ENCODE measurements at places on chromosomes 7 and 10.
A peak's percentile ranks its signal among the peaks of the same experiment; 100 is the strongest.

GRCh38 chr10:62083412-62084267 is 182.1 kb downstream of the ARID5B start:
- DNase-seq, result peak; percentile 43

DNA sequence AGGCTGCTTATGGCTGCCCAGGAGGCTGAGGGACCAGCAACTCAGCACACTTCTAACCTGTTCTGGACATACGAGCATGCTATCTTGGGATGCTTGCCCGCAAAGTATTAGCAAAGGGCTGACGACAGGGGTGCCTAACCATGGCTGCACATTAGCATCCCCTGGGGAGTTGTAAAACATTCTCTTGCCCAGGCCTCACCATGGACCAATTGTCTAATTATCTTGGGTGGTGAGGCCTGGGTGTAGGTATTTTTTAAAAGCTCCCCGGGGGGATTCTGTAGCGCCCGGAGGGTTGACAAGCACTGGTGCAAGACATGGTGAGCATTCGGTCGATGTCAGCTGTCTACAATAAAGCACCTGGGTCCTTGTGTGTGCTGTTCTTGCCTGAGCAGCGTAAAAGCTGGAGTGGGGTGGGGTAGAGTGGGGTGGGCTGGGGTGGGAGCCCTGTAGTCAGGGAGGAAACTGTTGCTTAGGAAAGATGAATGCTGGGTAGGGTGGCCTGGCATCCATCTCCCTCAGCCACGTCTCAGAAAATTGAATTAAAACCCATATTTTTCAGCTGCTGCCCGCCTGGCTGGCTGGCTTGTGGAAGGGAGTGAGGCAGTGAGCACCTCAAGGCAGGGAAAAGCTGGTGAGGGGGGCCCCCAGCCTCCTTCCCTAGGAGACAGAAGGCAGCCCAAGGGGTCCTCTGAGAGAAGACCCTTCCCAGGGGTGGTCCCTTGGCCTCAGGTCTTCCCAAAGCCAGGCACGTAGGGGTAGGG is 2.9 kb upstream of the ADCYAP1R1 start:
- no peak for DNase-seq

- no peak for DNase-seq
Observed at GRCh38 chr10:110897184-110897583, 21.8 kb downstream of the BBIP1 start.

DNA sequence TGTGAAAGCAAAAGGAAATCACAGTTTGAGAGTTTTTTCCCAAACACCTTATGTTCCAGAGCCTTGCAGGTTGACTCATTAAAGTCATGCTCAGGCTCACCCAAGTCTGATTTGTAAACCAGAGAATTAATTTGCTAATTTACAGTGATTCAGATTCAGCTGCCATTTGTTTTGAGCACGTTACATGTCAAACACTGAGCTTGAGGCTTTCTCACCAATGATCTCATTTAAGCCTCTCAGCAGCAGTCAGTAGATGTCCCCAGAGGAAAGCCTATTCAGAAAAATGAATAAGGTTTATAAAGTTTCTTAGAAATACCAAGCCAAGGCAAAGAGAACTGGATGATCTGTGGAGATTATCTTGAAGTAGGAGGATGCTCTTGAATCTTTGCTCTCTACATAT is 420.4 kb downstream of the HTR7 start:
- no peak for DNase-seq

DNA sequence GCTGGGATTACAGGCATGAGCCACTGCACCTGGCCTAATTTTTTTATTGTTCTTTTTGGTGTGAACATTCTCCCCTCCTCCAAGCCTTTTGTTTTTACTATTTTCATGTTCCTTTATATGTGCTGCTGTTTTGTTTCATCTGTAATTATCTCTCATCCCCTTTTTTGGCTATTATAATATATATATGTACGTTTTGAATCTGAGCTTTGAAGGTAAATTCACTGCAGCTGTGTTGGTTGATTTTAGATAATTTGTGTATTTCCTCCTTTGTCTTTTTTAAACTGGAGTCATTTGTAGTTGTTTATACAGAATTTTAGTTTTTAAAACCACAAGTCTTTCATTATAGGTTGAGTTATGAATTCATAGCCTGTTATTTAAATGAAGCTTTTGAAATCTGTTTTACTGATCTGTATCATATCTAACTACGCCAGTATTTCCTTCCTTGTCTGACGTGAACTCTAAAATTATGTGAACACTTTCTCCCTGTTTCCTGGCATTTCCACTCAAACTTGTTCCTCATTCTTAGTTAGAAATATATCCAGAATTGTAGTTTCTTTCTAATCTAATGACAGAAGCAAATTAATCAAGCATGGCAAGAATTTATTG is 54.9 kb downstream of the PTEN start:
- no peak for DNase-seq

- no peak for DNase-seq
Observed at GRCh38 chr10:114326795-114327194, 77.5 kb downstream of the AFAP1L2 start.

DNA sequence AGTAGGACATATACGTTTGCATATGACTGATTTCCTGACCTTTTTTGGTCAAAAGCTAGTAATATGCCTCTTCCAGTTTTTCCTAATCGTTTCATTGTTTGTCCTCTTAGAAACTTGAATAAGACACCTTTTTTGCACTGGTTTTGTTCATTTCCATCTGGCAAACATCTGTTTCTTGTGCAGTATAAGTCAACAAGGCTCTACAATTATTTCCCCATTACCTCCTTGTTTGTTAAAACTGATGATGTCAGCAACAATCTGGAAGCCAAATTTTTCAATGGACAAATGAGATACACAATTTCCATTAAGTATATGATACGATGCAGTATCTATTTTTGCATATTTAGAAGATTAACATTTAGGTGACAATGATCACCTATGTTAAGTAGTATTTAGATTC is 148.8 kb downstream of the NRBF2 start:
- no peak for DNase-seq

GRCh38 chr10:76248649-76249200 is 817.3 kb downstream of the LRMDA start:
- DNase-seq, result no peak

DNA sequence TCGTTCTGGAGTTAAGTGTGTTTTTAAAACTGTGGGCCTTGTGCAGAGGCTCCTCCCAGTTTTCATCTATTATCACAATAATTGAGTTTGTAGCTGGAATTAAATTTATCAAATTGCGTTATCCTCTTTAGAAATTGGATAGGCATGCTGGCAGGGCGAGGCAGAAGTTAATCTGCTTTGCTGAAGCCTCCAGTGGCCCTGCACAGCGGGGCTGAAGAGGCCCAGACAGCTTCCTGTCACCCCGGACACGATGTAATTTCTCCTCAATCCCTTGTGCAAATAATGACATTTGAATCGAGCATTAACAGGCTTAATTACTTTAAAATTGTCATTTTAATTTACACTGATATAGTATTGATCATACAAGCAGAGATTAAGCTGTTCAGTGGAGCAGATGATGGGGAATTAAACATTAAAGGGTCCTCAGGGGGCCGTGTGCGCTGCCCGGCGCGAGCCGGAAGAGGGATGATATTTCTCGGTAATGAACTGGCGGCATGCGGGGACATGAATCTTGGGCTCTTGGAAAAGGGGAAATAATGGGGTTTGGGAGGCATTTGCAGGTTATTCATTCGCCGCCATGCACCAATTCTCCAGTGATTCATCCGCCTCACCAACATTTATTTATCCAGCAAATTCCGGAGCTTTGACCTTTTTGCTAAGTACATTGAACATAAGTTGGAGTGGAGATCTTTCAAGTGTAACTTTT is 118.5 kb downstream of the NKX6-2 start:
- DNase-seq, result no peak

DNA sequence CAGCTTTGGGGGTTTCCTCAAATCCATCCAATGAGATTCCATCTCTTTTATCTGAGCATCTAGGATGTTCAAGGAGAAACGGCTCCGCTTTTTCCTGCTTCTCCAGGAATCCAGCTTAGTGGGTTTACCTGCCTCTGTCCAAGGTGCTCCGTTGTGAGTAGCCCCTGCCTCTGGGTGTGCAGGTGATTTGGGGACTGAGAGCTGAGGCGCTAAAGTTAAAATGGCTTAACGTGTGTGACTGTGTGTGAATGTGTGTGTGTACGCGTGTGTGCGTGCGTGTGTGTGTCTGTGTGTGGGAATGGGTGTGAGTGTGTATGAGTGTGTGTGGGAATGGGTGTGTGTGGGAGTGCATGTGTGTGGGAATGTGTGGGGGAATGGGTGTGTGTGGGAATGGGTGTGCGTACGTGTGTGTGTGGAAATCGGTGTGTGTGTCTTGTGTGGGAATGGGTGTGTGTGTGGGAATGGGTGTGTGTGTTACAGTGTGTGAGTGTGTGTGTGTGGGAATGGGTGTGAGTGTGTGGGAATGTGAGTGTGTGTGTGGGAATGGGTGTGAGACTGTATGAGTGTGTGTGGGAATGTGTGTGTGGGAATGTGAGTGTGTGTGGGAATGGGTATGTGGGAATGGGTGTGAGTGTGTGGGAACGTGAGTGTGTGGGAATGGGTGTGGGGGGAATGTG is 90.2 kb upstream of the INSIG1 start:
- DNase-seq, result no peak

DNA sequence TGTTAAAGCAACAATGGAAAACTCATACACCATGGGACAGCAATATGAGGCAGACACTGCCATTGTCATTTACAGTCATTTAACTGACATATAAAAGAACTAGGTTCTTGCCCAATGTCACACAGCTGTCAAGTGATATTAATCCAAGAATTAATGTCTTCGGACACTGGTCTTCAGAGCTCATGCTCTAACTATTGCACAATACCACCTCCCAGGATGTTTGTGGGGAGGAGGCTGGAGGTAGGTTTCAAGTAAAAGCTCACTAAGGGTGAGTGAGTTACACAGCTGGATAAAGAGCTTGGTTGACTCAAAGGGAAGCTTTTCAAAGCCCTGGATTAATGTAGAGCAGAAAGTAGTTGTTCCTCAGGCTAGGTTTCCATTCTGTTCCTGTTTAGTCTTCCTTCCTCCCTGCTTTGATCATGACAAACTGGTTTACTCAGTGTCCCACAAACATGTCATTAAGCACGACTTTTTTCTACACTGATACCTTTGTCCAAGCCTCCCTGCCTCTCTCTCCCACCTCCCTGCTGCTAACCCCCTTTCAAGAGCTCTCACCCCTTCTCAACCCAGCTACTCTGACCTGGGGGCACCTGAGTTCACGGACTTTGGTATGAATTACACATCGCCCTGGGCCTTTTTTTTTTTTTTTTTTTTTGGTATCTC is 987 bp upstream of the EXOC6 start:
- DNase-seq, result no peak

- no peak for DNase-seq
Observed at GRCh38 chr7:133761443-133761842, 365.7 kb upstream of the LRGUK start.

- no peak for DNase-seq
Observed at GRCh38 chr10:36765782-36766414, 359.5 kb upstream of the ANKRD30A start.

DNA sequence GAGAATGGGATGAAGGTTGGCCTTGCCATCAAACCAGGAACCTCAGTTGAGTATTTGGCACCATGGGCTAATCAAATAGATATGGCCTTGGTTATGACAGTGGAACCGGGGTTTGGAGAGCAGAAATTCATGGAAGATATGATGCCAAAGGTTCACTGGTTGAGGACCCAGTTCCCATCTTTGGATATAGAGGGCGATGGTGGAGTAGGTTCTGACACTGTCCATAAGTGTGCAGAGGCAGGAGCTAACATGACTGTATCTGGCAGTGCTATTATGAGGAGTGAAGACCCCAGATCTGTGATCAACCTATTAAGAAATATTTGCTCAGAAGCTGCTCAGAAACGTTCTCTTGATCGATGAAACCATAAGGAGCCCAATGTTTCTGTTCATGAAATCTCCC is 637 bp downstream of the RPEL1 start:
- no peak for DNase-seq

DNA sequence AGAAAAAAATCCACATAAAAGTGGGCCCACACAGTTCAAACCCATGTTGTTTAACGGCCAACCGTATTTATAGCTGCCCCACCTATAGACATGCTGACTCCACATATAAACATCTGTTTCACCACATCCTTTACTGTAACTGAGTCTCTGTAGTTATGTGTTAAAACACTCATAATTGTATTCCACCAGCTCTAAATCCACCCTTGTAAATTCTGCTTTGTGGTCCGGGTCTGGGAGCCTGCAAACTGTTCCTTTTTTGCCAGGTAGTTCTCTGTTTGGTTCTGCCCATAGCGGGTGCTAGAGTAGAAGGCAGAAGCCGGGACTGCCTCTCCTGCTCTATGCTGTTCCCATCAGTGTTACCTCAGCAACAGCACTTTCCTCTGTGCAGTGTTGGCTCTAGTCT is 20.2 kb upstream of the FHIP2A start:
- DNase-seq, result no peak

DNA sequence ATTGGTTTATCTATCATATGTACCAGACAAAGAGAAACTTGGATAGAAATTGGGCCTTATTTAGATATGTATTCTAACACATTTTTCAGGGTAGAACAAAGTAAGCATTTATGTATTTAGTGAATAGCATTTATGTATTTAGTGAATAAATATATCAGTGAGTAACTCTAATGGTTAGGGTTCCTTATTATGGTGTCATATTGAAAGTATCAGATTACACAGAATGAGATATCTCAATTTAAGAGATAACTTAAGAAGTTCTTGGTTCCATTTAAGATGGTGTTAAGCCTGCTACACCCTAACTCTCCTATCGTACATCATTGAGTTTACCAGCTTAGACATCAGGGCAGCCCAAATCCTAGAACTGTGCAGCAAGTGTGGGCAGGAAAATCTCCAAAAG is 35.9 kb upstream of the DMTF1 start:
- DNase-seq, result no peak

DNA sequence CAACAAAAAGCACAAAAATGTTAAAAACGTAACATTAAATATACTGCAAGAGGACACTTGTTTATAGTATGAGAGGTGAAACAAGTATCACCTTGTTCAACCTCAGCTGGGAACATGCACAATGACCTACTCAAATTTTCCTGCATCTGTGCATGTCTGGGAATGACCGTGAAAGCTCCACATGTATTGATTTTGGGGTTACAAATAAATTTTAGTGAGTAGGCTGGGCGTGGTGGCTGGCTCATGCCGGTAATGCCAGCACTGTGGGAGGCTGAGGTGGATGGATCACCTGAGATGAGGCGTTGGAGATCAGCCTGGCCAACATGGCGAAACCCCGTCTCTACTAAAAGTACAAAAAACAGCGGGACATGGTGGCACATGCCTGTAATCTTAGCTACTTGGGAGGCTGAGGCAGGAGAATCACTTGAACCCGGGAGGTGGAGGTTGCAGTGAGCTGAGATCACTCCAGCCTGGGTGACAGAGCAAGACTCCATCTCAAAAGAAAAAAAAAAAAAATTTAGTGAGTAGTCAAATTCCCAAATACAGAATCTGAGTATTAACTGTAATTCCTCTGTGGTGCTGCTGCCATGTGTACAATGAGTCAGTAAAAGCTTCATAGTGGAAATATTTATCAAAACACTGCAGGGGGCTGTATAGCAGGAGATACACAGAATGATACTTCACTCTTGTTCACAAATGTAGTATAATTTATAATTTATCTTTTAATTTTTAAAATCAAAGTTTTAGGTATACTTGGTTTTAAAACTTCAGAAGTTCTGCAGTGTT is 41.1 kb downstream of the SUGCT start:
- DNase-seq, result no peak
